ENCODE measurements at places on chromosomes 7 and 10. TPM values are rescaled to one million over a fixed set of nuclear protein-coding genes. Genes with fewer than 3 reads are reported as not detected.

- no peak for DNase-seq
Observed at GRCh38 chr10:49598986-49599385, 11.1 kb upstream of the SLC18A3 start.

SYT15 gene
- 3.2 TPM for total RNA-seq

NCF1 gene
- 8.3 TPM for total RNA-seq

PDCD4 gene
- 290 TPM for total RNA-seq

DNA sequence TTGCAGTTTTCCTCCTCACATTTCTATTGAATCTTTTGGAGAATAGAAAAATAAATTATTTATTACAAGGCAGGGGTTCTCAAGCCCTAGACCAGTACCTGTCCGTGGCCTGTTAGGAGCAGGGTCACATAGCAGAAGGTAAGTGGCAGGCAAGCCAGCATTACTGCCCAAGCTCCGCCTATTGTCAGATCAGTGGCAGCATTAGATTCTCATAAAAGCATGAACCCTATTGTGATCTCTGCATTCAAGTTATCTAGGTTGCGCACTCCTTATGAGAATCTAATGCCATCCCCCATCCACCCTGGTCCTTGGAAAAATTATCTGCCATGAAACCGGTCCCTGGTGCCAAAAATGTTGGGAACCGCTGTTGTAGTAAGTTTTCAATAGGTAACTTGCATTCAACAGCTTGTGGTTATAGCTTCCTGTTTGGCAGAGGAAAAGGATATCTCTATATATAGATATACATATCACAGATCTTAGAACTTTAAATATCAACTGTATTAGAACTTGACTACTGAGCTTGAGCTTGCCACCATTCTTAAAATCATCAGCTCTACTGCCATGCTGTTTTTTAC is 165.1 kb downstream of the AHR start:
- no peak for DNase-seq

GRCh38 chr7:128939861-128940410 is 2.2 kb downstream of the IRF5 start:
- DNase-seq, result no peak

GRCh38 chr7:2777898-2778535 is 66.1 kb downstream of the GNA12 start:
- no peak for DNase-seq

DNA sequence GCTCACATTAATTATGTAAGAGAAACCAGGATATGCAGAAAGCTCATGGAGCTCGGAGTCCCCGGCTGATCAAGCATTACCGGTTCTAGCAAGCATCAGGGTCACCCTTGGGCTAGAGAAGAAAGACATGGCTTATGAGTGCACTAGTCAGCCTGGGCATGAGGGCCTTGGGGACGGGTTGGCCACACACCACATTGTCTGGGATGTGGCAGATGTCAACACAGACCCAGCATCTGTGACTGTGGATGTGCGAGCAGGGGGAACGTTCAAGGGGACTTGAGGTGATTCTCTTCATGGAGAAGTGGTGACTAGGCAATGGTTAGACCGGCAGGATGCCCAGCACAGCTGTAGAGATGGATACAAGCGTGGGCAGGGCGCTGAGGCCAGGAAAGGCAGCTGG is 13.7 kb downstream of the ZMIZ2 start:
- no peak for DNase-seq
